ENCODE measurements at places on chromosomes 11 and 22.

DNA sequence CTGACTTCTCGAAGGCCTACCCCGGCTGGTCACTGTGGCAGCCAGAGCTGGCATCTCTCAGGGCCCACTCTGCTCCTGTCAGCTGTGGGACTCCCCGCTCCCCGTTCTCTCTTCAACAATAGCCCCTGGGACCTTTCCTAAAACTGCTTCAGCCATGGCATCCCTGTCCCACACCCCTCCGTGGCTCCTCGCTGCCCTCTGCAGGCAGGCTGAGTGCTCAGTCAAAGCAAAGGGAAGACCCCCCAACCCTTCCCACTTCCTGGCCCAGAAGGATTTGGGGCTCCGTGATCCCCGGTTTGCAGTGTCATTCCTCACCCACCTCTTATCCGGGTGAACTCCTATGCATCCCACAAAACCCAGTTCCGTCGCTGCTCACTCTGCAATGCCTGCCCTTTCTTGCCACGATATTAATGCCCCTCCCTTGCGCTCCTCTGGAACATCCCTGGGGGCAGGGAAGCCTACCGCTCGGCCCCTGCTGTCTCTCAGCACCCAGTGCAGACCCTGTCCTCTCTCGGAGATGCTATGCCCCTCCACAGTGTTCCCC, 1.6 kb upstream of the TH start:
- no peak for DNase-seq

DNA sequence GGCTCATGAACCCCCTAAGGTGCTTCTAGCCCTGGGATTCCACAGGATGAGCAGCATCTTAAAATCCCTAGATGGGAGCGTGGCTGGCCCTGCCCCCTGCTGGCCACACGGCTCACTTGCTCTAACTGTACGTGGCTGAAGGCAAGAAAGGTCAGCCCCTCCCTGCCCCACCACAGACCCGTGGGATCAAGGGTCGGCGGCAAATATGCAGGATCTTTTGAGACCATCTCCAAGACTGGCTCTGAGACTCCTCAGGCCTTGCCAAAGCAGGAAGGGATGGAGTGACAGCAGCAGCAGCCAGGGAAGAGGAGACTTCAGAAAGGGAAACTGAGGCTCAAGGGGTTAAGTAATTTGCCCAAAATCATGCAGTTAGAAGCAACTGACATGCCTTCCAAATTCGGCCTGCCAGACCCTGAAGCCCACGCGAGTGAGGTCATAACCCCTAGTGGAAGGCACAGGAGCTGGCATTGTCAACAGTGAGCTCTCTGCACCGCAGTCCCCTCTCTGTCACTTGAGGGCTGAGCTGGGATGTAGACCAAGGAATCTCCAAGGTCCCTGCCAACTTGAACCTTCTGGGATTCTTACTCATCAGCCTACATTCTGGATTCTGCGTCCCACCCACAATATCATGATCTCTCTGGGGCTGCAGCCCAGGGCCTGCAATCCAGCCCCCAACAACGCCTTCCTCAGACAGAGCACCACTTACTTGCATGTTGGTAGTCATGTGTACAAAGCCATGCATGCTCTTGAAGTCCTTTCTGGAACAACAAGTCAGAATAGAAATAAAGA, 31.4 kb downstream of the CREB3L1 start:
- DNase-seq = no peak

- no peak for DNase-seq
Measured at GRCh38 chr11:128519338-128519737, 68.0 kb downstream of the ETS1 start.

GRCh38 chr11:27309046-27309445, 54.0 kb downstream of the CCDC34 start:
- no peak for DNase-seq

DNA sequence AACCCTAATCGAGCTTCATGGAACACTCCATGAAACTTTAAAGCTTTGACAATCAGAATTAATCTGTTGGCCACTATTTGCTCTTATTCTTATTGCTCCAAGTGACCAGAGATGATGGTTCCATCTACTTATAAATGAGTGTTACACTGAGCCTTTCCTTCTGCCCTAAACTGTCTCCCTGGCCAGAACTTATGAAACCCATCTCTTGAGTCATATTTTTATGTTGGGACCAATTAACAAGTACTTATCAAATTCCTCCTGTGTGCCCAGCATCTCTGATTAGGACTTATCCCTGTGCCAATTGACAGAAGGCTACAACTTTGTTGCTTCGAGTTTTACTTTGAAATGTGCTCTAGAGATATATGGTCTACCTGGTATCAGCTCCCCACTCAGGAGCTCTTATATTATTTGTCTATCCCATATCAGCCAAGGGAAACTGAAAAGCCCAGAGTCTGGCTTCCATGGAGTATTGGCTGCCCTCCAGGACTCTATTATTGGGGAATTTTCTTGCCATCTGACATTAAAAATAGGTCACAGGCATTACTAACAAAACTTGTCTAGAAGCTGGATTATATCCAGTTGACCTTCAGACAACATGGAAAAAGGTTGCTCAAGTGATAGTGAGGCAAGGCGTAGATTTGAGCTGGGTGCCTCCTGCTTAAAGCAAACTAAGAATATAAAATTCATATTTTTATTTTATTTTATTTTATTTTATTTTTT, 8.8 kb downstream of the KREMEN1 start:
- DNase-seq = no peak

- DNase-seq = no peak
Measured at GRCh38 chr11:118102721-118103261, 16.0 kb upstream of the SMIM35 start.

DNA sequence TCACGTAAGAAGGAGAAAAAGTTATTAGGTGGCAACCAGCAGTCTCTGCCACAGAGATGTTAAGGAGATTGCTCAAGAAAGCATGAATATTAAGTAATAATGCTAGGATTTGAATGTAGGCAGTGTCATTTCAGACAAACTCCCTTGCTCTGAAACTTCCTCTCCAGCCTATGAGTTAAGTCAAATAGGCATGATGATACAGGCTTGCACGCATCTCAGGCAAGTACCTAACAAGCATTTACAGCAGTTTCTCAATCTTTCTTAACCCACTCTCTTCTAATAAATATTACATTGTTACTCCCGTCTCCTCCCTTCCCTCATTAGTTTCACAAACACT, 72.7 kb downstream of the RAB38 start:
- DNase-seq = no peak

DNA sequence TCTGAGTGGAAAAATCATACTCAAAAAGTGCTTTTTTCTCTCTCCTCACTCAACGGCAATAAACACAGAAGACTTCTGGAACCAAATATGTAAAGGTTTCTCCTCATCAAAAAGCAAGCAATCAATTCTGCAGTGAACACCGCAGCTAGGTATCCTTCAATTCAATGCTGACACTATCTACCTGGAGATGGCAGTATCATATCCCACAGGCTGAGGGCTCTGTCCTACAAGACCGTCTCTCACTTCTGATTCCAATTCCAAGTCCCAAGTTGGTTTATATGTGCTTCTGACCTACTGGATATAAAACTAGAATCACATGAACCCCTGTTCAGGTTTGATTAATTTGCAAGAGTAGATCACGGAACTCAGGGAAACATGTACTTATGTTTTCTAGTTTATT, 59.7 kb upstream of the LUZP2 start:
- no peak for DNase-seq

DNA sequence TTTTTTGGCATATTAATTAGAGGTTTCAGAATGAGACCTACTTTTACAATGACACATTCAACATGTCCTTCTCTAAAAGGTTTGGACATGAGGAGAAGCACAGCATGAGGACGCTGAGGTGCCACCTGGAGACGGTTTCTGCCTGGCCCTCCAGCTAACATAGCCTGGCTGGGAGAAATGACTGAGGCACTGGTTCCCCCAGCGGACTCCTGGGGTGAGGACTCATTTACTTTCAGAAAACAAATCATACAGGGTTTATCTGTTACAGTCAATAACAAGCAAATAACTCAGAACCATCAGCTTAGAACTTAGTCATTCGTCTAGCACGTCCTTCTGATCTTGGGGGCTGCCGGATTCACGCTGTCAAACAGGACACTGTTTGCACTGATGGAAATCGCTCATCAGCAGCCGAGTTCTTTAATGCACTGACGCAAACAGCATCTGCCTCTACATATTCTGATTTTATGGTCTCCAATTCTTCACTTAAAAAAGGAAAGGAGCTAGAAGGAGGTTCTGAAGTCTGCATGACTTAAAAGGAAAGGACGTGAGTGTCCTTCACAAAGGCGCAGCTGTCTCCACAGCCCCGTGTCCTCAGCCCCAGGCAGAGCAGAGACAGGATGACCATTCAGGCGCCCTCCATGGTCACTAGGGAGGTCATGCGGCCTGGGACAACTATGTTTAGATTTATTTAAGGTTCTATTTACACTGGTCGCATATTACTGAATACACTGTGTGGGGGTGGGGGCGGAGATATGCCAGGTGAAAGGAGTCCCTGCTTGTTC, 44.2 kb downstream of the CERK start:
- DNase-seq = no peak

DNA sequence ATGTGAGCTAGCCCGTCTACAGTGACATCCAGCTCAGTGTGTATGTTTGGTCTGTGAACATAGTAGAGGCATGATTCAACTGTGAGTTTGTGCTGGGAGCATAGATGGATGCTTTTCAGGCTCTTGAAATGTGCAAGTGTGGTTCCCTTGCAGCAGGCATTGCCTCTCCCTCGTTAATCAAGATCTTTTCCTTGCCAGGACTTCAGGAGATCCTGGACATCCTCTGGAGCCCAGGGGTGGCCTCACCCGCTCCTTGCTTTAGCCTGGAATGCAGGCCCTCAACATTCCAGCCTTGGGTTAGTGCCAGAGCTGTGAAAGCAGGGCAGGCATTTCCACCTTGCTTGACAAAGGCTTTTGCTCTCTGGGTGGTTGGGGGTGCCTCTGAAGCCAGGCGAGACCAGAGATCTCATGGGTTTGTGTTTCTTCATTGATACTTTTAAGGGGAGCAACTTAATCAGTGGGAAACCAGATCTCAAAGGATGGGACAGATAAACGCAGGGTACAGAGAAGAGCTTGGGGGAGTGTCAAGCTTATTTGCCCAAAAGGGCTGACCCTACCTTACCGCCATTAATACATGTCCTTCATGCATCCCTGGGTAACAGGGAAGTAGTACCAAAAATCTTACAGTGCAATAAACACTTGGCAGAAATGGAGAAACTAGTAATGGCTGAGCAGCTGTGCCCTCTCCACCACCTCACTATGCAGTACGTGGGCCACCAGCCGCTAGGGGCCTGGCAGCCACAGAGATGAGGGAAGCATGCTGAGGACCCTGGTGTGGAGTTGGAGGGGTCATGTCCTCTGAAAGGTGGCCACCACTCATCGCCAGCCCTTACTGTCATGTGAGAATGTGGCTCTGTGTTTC, 72.1 kb downstream of the PTPRJ start:
- DNase-seq = no peak

- DNase-seq = no peak
Measured at GRCh38 chr22:42317008-42317407, 46.6 kb upstream of the TCF20 start.

- no peak for DNase-seq
Measured at GRCh38 chr22:47033648-47034000, 271.2 kb downstream of the TBC1D22A start.

- DNase-seq = no peak
Measured at GRCh38 chr22:41181349-41182241, 23.5 kb upstream of the L3MBTL2 start.

DNA sequence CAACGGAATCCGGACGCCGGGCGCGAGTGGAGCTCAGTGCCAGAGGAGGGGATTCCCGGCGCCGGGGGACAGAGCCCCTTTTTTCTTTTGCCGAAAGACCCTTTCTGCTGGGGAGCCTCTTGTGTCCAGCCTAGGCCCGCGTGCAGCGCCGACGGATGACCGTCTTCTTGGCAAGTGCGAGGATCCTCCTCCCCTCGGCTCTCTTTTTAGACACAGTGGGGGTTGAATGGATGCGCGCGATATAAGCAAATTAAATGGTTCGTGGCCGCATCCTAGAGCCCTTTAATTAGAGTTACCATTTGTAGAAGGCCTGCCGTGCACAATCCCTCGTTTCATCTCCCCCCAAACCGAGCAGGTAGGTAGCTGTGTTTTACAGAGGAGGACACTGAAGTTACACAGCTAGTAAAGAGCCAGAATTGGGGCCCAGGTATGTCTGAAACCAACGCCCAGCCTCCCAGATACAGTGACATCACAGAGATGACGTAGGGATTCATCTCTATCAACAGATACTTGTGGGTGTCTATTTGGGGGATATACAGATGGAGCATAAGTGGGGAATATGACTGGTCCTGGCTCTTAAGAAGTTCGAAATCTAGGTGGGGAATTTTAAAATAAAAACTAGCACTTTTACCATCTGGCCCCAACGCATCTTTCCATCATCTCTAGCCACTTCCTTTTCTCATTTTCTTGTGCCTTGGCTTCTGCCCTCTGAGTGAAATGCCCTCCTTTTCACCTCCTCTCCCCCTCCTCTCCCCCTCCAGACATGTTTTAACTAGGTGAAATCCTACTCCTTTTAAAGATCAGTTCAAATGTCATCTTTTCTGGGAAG, 875 bp downstream of the TCP11L1 start:
- no peak for DNase-seq

- DNase-seq = peak; percentile 45
Measured at GRCh38 chr11:66388780-66389386, 17.3 kb upstream of the SLC29A2 start.

- DNase-seq = no peak
Measured at GRCh38 chr11:128732471-128733277, 38.8 kb downstream of the FLI1 start.

DNA sequence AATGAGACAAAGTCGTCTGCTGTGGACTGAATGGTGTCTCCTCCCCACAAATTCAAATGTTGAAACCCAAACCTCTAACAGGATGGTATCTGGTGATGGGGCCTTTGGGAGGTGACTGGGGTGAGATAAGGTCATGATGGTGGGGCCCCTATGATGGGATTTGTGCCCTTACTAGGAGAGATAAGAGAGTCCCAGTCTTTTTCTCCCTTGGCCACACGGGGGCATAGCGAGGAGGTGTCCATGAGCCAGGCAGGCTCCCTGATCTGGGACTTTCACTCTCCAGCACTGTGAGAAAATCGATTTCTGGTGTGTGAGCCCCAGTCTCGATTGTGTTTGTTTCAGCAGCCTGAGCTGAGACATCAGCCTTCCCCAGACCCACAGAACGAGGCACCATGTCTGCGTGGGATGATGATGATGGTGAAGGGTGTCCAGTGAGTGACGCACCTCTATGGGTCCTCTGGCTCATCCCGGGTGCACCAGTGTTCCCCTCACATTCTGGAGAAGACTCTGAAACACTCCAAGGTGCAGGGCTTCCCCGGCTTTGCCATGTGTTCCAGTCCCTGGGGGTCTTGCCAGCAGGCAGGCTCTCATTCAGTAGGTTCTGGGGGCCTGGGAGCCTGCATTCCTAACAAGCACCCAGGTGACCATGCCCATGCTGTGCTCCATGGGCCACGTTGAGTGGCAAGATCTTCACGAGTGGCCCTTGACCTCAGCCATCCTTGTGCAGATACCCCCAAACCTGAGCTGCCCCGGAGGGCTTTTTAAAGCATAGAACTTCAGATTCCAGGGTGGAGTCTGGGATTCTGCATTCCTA, 363.0 kb downstream of the CTTN start:
- DNase-seq = no peak

DNA sequence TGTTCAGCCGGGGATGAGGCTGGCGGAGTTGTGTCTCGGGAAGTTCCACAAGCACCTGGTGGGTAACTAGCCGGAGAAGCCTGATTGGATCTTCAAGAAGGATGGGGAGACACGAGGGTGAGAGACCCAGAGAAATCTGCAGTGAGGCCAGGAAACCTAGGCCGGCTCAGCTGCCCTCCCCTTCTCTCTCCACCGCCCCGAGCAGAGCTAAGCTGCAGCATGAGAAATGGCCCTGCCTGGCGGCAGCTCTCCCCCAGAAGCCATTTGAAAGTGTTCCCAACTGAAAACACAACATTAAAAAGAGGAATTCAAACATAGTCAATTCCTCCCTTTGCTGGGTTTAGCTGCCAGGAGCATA, 77.8 kb upstream of the SHISAL1 start:
- DNase-seq = no peak
